EH (cell line): ENCODE measurements at places on chromosomes 11 and 22.

DNA sequence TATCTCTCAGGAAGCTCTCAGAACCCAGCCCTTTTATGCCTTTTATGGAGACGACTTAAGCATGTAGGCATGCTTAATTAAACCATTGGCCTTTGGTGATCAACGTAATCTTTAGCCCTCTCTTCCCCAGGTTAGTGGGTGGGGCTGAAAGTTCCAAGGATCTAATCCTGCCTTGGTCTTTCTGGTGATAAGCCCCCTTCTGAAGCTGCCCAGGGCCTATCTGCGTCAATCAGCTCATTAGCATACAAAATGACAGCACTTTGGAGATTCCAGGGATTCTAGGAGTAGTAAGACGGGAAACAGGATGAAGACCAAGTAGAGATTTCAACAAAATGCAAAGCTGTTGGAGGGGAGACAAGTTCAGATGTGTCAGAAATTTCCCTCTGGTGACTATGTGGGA lies 3.1 kb downstream of the FAM118A start:
- DNase-seq, result no peak

- no peak for DNase-seq
These were observed 201.3 kb downstream of the TMEM135 start for GRCh38 chr11:87239001-87239400.

DNA sequence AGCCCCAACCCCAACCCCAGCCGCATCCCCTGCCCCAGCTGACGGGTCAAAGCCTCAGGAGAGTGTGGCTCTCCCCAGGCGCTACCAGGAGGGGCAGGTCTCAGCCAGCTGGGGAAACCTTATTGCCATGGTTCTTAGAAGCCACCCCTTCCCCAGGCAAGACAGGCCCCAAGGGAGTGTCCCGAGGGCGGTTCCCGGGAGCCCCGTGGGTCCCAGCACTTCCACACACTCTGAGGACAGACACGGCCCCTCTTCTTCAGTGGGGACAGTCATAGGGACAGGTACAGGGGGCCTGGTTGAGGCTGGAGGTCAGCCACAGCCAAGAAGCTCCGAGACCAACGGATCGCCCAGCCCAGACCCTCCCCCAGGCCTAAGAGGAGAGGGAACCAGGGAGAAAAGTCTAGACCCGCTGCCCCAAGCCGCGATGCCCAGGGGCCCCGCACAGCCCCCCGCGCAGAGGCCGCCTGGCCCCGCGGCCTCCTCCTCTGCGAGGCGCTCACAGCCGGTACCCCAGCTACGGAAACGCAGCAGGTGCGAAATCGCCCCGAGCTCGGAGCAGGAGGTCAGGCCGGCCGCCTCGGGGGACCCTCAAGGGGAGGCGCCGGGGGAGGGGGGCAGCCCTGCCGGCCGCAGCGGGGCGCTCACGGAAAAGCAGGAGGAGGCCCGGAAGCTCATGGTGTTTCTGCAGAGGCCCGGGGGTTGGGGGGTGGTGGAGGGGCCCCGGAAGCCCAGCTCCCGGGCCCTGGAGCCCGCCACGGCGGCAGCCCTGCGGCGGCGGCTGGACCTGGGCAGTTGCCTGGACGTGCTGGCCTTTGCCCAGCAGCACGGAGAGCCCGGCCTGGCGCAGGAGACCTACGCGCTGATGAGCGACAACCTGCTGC lies 2.6 kb downstream of the KLHDC7B start:
- no peak for DNase-seq

DNA sequence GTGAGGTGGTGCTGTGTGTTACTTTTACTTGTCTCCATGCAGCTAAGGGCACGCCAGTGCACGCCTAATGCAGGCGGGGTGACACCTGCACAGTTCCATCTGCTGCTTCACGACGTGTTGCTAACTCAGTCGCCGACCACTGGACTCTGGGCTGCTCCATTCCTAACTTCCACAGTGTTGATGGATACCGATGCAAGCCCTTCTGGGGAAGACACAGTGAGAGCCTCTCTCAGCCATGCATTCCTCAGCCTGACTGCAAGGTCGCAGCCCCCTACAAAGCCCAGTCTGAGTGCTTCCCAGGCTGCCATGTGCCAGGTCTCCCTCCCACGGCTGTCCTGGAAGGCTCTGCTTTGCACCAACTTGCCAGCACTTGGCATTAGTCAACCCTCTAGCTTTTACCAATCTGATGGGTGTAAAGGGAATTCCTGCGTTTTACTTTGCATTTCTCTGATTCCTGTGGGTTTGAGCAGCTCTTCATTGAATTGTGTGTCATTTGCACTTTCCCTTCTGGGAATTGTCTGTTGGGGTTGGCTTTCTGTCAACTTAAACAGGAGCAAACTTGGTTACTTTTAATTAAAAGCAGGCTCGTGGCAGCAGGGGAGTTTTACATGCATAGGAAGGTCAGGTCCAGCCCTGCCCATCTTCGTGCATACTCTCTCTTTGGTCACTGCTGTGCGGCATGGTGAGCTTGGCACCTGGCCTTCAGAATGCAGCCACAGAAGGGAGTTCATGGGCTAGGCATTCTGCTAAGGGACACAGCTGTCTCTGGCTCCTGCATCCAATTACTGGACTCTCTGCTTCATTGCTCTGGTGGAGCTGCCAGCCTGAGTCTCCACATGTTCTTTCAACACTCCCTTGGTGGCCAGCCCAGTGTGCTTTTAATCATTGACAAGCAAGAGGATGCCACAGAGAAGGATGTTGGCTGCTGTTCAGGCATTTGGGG lies 34.6 kb upstream of the SHANK2 start:
- DNase-seq, result peak; percentile 99

GRCh38 chr11:32899438-32899837 lies 6.8 kb downstream of the QSER1 start:
- no peak for DNase-seq

- no peak for DNase-seq
These were observed 175.0 kb downstream of the TENM4 start for GRCh38 chr11:79265756-79266322.

DNA sequence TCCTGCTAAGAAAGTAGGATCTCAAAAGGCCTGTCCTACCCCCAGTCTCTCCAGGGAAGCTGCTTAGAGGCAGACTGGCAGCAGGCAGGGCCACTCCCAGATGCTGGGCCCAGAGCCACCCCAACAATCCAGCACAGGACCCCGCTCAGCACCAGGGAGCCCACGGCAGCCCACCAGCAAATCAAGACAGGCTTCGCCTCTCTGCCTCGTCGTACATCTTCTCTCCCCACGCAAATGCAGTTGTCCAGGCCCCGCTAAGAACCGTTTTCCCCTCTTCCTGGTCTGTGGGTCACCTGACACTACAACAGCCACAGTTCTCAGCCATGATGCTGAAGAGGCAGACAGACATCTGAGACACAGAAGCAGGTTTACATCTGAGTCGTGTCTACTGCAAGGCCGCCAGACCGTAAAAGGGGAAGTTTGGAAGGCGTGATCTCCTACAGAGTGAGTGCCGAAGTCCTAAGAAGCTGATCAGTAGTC lies 51.1 kb downstream of the IGSF9B start:
- DNase-seq, result no peak

GRCh38 chr11:80838153-80838552 lies 1397.3 kb upstream of the TENM4 start:
- DNase-seq, result no peak

DNA sequence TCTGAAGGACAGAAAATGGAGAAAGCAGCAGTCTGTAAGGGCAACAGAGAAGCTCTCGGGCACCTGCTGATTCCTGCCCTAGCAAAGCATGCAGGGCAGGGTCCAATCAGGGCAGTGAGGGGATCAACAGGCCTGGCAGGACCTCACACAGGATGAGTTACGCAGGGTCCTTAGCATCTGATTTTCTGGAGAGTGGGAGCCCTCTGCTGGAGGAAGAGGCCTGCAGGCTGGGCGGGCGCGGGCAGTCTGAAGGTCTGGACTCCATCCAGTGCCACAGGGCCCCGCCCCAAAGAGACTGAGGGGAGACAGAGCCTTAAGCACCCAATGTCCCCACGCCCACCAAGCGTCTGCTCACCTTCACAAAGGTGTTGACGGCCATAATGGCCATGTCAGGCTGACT lies 28.9 kb downstream of the AP1B1 start:
- DNase-seq, result peak; percentile 72

GRCh38 chr22:30245181-30245984 lies 1.2 kb downstream of the LIF start:
- no peak for DNase-seq

DNA sequence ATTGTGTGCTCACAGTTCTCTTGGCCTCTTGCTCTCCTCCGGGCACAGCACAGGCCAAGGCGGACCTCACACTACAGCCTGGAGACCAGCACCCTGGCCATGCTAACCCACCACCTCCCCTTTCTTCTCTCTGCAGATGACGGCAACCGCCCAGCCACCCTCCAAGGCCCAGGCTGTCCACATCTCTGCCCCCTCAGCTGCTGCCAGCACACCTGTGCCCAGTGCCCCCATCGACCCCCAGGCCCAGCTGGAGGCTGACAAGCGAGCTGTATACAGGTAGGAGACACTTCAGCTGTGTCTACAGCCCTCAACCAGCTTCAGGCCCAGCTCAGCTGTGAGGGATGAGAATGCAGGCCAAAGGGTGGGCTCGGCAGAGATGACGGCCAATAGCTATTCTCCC lies 128.4 kb downstream of the FEZ1 start:
- no peak for DNase-seq

GRCh38 chr22:44462246-44463010 lies 35.6 kb downstream of the RTL6 start:
- no peak for DNase-seq

DNA sequence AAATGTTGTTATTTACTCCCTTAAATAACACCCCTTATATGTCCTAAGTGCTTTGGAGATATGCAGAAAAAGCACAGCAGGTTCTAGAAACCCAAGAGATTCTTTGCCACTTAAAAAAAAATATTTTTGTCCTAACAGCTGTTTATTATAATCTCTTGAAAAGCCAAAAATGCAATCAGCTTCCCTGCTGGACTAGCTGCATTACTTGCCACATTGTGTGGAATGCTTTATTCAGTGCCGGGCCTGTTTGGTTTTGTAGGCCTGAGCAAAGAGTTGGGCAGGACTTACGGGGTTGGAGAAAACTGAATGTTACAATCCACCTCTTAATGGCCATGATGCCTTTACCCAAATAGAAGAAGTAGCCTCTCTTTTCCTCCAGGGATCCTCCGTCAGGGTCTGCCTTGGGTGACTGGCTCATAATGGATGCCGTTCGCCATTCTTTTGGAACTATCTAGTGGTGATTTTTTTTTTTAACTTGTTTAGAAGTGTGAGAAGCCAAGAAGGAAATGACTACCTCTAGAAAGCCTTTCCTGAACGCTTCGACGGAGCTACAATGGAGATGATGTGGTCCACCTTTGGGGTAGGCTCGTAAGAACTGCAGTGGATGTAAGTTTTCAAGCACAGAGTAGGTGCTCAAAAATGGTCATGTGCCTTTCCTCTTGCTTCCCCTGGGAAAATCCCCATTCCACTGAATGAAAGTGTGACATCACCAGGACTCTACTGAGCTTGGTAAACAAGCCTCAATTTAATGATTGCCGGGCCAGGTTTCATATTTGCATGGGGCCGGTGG lies 241.3 kb upstream of the NCAM1 start:
- no peak for DNase-seq

- DNase-seq, result no peak
These were observed 84.9 kb upstream of the PRR5 start for GRCh38 chr22:44616882-44617655.

GRCh38 chr11:10455637-10456487 lies 798 bp downstream of the AMPD3 start:
- peak; percentile 82 for DNase-seq

DNA sequence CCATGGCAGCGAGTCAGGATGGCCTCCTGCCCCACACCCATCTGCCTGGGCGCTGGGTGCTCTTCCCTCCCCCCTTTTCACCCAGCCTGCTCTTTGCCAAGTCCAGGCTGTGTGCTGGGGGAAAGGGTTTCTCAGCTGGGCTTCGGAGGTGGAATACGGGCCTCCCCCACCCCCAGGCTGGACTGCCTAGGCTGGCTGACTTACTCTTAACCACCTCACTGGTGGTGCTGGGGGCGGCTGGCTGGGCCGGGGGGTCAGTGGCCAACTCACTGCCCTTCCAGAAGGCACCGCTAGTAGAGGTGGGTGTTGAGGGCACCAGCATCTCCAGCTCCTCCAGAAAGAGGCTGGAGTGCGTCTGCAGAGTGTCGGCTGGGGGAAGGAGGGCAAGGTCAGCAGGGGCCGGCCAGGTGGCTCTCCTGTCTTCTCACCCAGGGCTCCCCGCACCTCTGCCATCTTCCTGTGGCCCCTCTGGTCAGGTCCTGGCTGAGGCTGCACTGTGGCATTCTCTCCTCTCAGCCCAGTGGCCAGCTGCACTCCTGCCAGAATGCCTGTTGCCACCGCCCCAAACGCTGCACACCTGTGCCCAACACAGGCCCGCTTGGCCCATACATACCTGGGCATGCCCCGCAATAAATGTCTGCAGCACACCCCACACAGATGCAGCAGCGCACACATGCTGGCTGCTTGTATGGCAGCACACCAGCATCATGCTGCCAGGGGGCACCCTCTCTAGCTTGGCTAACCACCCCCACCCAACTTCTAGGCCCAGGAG lies 9.7 kb downstream of the PITPNM1 start:
- DNase-seq, result no peak

DNA sequence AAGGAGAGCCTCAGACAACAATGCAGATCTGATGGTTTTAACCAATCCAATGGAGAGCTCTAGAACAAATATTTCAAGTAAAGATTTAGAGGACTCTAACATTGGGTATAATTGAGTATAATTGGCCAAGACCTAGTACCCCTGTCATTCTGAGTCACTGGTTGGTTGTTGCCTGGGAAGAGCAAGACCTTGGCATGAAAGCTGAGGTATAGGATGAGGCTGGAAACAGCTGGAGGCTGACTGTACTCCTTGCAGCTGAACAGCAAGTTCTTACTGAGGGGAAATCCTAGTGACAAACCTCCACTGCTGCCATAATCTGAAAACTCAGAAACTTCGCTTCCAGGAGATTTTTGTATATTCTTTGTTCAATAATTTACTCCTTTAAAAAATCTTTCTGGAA lies 54.3 kb upstream of the MUC15 start:
- DNase-seq, result no peak

GRCh38 chr11:21723678-21724077 lies 469.2 kb upstream of the ANO5 start:
- no peak for DNase-seq

DNA sequence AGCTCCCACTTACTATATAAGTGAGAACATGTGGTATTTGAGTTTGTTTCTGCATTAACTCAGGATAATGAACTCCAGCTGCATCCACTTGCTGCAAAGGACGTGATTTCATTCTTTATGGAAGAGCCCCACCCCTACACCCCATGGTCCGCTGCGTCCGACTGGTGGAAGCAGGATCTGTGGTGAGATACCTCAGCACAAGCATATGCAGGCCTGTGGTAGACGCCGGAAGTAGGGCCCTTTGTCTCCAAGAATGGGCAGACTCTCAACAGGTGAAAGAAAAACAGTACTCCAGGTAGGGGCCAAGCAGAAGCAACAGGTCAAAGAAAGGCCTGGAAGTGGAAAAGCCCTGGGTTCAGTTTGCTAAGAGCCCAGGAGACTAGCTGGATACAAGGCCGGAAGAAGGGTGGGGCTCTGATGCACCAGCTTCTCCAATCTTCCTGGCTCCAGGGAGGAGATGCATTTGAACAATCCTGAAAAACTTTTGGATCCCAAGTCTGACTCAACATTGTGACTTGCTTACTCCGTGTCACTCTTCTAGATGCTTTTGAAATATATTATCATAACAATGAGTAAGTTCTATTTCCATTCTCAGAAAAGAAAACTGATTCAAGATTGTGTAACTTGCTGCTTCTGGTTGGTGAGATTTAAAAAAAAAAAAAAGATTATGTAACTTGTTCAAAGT lies 30.4 kb downstream of the NEAT1 start:
- DNase-seq, result peak; percentile 95

GRCh38 chr11:27218421-27219038 lies 144.5 kb downstream of the CCDC34 start:
- peak; percentile 98 for DNase-seq
